ENCODE measurements at places on chromosomes 16 and 17.

GRCh38 chr17:77506371-77506991 is 365.7 kb downstream of the SEC14L1 start:
- no peak for DNase-seq

DNA sequence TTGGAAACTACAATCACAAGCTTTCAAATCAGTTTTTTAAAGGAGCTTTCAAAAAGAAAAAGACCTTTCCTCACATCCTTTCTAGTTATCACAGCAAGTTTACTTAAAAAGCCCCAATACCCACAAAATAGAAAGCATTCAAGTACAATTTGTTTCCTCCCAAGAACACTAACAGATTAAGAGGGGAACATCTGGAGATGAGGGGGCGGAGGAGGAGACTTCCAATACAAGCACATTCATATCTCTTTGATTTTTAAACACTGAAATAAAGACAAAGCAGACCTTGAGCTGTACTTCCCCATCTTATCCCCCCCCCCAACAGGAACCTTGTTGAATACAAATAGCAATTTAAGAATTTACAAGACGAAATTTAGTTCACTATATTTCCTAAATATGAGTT is 2.0 kb downstream of the YWHAE start:
- peak; percentile 54 for DNase-seq

GRCh38 chr17:8821446-8822105 is 22.4 kb upstream of the MFSD6L start:
- no peak for DNase-seq

DNA sequence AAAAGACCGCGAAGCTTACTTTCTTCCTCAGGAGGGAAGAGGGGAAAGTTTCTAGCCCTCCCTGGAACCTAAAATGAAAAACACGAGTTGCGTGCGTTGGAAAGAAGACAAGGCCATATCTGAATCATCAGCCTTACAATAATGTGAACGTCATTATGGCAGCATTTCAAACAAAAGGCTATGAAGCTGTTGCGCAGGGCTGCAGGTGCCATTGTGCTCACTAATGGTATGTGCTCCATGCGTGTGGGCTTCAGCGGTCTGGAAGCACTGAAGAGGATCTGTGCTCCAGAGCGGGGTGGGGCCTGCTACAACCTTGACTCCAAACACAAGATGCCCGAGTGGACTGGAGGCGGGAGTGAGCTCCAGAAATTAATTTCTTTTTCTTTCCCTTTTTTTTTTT is 12.1 kb upstream of the CYB5B start:
- DNase-seq: peak; percentile 30

GRCh38 chr17:82820278-82821251 is 19.3 kb downstream of the ZNF750 start:
- no peak for DNase-seq

DNA sequence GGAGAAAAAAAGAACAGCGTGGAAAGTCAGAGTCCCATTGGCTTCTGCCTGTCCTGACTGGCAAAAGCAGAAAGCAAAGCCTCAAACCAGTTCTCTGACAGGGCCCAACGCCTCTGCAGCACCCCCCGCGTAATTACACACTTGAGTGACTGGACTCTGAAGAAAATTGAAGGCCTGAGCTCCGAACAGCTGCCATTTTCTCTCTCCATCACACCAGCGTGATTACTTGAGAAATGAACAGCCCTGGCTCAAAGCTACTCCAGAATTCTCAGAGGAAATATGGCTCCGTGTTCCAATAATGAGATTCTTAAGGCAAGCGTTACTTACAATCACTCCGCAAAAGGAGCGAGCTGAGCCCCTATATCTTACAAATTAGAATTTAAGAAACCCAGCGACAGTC is 142.7 kb upstream of the C17orf78 start:
- no peak for DNase-seq

DNA sequence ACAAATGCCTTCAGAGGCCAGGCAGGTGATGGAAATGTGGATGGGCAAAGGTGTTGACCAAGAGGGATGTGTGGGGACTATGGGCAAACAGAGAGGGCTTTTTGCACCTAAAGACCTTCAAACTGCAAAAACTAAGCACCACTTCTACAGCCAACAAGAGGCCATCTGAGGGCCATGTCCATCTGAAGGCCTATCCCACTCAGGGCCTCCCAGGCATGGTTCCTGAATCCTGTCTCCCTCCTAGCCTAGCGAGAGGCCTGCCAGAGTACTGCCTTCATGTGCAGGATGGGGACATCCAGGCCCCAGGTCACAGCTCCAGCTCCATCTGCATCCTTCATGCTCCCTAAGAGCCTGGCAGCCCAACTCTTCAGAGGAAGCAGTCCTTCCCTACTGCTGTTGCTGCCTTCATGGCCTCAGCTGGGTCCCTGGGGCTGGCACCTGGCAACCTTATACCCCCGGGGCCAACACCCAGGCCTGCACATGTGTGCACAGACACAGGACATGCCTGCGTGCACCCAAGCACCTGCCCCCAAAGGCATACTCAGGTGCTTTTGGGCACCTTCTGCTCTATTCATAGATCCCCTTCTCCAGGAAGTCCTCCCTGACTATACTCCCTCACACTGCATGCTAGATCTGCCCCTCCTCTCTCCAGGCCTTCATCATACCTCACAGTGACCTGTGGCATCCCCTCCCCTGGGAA is 95.2 kb downstream of the C16orf78 start:
- DNase-seq: no peak

DNA sequence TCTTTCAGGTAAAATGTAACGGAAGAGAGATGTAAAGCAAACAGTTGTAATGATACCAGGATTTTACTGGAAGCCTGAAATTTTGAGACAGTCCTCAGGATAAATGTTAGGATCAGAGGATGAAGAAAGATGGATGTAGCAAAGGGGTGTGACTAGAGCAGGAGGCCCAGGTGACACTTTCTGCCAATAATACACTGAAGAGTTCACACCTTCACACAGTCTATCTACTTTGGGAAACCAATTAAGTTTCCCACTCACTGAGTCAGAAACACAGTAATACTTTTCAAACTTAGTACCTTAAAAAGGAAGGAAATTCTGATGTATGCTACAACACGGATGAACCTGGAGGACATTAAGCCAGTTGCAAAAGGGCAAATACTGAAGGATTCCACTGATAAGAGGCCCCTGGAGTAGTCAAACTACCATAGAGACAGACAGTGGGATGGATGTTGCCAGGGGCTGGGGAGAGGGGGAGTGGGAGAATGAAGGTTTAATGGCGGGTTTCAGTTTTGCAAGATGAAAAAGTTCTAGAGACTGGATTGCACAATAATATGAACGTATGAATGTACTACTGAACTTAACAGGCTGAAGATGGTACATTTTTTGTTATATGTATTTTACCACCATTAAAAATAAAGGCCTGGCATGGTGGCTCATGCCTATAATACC is 62.3 kb downstream of the CYTH1 start:
- no peak for DNase-seq

DNA sequence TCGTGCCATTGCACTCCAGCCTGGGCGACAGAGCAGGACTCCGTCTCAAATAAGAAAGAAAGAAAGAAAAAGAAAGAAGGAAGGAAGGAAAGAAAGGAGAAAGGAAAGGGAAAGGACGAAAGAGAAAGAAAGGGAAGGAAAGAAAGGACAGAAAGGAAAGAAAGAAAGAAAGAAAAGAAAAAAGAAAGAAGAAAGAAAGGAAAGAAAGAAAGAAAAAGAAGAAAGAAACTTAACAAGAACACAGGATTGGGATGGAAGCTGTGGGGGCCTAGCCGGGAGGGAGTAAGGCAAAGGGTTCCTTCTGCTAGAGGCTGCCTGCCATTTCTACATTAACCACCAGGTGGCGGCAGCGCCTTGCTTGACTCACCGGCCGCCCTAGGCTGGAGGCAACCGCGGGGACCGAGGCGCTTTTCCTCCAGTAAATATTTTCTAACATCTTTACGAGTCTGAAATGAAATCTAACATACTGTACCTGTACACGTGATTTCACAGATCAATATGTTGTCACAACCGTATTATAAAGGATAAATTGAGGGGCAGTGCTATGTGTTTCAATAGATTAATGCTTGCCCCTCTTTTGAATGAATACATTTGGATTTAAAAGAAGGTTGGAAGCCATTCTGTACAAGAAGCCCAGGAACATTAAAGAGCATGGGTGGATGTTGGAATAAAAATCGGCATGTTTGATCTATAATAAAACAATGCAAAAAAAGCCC is 6.1 kb downstream of the GJD3 start:
- DNase-seq: peak; percentile 80

GRCh38 chr16:49590166-49590871 is 216.7 kb downstream of the C16orf78 start:
- DNase-seq: no peak

DNA sequence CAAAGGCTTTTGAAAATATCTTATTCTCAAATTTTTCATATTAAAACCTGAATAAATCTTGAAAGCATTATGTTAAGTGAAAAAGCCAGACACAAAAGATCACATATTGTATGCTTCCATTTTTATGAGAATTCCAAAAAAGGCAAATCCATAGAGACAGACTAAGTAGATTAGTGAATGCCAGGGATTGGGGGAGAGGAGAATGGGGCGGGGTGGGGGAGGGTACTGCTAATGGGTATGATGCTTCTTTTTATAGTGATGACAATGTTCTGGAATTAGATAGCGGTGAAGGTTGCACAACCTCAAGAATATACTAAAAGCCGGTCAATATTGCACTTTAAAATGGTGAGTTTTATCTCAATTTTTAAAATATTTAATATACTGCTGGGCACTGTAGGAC is 44.0 kb downstream of the XPO6 start:
- no peak for DNase-seq

GRCh38 chr16:67537636-67538591 is 9.3 kb downstream of the RIPOR1 start:
- no peak for DNase-seq

DNA sequence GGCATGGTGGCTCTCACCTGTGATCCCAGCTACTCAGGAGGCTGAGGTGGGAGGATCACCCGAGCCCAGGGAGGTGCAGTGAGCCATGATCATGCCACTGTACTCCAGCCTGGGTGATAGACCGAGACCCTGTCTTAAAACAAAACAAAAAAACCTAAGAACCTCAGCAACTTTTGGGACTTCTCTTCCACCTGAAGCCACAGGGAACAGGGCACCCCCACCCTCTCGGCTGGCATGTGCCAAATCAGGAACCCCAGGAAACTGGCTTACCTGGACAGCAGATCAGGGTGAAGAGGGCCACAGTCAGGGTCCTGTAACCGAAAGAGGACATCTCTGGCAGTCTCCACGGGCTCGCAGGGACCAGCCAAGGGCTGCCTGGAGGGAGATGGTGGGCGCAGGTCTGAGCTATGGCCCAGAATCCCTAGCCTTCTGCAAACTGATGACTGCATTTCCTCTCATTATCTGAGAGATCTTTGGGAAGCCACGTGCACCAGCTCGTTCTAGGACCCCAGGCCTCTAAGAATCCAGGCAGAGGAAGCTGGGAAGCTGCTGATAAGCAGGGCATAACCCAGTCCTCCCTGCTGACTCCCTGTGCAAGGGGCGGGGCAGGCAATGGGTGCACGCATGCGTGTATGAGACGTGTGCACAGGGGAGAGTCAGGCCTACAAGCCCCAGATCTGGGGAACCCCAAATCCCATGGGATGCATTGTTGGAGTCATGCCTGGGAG is 8.4 kb downstream of the PRR29 start:
- no peak for DNase-seq

DNA sequence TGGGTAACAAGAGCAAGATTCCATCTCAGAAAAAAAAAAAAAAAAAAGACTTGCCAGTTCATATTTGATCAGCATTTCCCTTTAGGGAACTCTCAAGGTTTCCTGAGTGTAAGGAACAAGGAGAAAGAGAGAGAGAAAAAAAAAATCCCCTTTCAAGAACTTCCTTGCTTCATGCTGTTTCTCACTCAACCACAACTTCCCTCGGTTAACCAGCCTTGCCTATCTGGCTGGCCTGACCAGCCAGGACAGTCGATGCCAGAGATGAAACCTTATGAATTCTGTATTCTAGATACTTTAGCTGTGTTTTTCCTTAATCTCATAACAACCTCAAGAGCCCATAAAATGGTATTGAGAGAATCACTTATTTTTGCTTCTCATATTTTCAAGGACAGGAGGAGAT is 2.6 kb upstream of the N4BP1 start:
- no peak for DNase-seq

- DNase-seq: peak; percentile 95
These were observed 28.3 kb upstream of the CDC42EP4 start for GRCh38 chr17:73340093-73340596.

DNA sequence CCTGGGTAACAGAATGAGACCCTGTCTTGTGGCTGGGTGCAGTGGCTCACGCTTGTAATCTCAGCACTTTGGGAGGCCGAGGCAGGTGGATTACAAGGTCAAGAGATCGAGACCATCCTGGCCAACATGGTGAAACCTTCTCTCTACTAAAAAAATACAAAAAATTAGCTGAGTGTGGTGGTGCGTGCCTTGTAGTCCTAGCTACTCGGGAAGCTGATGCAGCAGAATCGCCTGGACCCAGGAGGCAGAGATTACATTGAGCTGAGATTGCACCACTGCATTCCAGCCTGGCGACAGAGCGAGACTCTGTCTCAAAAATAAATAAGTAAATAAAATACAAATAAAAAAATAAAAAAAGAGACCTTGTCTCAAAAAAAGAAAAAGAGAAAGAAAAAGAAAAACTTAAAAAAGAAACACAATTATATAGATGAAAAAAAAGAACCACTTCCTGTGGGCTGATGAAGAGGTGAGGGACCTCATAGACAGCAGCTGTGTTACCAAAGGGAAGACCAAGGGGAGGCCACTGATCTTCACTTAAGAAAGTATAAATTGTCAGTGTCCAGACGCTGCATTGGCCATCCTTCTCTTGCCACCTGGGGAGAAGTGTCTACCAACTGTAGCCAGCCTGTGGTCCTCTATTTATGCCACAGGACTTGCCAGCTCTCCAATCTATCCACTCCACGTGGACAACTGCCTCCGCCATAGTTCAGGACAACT is 24.4 kb upstream of the SMG1 start:
- no peak for DNase-seq

DNA sequence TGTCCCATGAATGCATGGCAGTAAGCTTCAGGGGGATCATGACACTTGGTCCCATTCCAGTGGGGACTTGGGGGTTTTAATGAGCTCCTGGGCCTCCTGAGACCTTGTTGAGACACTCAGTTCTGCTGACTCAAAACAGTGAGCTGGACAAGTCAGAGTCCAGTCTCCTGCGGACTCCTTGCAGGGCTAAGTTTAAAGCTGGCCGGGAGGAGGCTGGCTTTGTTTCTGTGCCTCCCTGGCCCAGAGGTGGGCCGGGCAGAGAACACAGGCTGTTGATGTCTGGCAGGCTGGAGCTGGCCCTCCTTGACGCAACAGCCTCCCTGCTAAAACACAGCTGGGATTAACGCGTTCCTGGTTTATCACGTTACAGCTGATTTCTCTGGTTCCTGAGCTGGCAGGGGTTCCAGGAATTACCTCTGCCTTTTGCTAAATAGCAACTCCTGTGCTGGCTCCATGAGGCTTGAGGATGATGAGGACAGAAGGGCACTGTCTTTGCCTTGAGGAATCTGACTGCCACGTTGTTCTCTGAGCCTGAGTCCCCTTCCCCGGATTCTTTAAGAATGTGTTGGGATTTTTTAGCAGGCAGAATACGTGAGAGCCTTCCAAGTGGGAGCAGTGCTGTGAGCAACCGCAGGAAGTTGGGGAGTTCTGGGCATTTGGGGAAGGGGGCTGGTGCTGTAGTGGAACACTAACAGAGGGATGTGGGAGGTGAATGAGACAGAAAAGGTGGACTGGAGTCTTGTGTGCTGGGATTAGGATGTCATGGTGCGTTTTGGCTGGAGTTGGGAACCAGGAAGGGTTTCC is 2.0 kb downstream of the GPT2 start:
- peak; percentile 81 for DNase-seq

- DNase-seq: peak; percentile 25
These were observed 692 bp upstream of the SOCS1 start for GRCh38 chr16:11256661-11257130.
